EL (cell line): ENCODE measurements at places on chromosomes 16 and 17.

GRCh38 chr16:86854058-86854621 is 275.8 kb downstream of the FOXL1 start:
- DNase-seq: peak; percentile 75

GRCh38 chr17:41199421-41200078 is 9.9 kb downstream of the KRTAP9-1 start:
- no peak for DNase-seq

- DNase-seq: no peak
These were observed 551 bp upstream of the MLX start for GRCh38 chr17:42566215-42566882.

DNA sequence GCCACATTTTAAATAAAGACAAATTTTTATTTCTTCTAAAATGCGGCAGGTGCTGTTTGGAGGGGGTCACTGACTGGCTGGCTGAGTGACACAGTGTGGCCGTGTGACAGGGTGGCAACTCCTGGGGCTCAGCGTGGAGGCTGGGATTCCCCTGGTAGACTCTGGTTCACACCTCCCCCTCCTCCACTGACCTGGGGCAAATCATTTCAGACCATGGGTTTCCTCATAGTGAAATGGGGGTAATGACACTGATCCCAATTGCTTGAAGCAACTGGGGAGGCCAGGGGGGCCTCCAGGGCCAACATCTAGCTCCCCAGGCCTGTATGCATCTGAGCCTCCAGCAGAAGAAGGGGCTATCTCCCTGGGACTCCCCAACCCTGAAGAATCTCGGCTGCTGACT is 6.6 kb downstream of the HSD11B2 start:
- DNase-seq: no peak

- no peak for DNase-seq
These were observed 2.6 kb downstream of the TRIM65 start for GRCh38 chr17:75894049-75894733.

DNA sequence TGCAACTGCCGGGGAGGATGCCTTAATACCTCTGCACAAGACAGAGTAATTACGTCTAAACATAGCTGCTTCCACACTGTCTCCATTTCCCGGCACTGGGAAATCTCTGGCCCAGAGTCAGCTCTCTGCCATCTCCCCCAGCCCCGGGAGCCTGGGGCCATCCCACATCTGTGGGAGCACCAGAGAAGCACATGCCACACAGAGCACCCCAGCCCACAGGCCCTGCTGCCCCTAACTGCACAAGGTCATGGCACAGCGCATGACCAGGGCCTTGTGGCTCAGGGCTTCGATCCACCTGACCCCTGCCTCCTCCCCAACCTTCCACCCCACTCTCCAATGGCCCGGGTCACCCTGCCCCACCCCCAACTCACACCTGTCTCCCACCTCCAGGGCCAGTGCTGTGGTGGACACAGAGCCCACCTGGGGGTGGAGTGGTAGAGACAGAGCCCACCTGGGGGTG is 36.6 kb upstream of the RBFOX3 start:
- no peak for DNase-seq
